Panc1 (cell line): ENCODE measurements at places on chromosomes 16 and 17.

GRCh38 chr17:5719976-5720375 is 135.7 kb upstream of the NLRP1 start:
- no peak for DNase-seq

GRCh38 chr17:13490906-13491482 is 110.7 kb downstream of the HS3ST3A1 start:
- no peak for DNase-seq

GRCh38 chr17:58970609-58971450 is 135.8 kb downstream of the TRIM37 start:
- DNase-seq = no peak

- no peak for DNase-seq
Measured at GRCh38 chr16:85117418-85117817, 5.1 kb upstream of the CIBAR2 start.
